ENCODE measurements at places on chromosomes 13 and 19.

DNA sequence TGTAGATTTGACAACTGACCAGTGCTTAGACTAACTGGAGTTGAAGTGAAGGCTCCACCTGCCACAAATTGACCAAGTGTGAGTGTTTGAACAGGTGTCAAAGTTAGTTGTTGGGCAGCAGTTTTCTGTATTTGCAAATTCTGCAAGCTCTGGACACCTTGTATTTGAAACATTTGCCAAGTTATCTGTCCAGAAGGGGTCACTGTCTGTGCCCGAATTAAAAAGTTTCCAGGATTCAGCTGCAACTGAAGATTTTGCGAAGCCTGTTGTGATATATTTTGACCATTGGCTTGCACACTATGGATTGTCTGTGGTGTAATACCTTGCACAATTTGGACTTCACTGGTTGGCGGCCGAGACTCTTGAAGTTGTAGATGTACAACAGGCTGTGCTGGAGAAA lies 1690.7 kb downstream of the SLITRK5 start:
- no peak for DNase-seq

DNA sequence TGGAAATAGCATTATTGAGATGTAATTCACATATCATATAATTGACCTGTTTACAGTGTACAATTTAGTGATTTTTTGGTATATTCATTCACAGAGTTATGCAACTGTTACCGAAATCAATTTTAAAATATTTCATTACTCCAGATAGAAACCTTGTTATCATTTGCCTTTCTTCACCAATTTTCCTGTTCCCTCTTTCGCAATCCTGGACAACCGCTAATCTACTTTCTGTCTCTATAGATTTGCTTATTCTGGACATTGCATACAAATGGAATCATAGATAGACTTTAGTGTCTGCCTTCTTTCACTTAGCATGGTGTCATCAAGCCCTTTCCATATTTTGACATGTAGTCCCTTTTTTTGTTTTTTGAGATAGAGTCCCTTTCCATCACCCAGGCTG lies 19.2 kb downstream of the MAB21L1 start:
- no peak for DNase-seq

DNA sequence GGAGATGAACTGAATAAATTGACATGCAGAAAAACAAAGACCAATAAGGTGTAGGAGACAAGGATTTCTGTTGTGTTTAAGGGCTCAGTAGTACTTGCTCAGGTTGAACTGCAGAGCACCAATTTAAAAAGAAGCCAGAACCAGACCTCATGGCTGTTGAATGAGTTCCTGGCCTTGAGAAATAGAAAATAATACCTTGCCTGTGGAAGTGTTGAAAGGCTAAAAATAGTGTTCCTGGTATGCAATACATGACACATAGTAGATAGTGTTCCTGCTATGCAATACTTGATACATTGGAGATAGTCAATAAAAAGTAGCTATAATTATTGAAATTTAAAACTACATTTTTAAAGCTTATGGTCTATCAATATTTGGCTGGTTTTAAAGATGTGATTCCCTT lies 595.8 kb downstream of the PCDH9 start:
- DNase-seq: no peak

DNA sequence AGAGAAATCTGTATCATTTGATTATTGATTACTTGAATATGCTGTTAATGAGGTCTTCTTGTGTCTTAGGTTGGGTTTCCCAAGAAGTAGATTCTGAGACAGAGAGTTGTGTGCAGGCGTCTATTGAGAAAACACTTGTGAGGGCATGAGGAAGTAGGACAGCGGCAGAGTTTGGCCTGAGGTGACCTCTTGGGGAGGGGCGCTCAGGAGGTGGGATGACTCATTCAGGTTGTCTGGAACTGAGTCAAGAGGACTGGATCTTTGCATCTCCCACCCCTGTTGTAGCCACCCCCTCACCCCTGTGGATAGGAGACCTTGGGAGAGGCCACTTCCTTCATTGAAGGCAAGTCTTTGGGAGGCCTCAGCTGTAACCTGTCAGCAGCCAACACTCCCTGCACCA lies 35.2 kb upstream of the WDFY2 start:
- no peak for DNase-seq

DNA sequence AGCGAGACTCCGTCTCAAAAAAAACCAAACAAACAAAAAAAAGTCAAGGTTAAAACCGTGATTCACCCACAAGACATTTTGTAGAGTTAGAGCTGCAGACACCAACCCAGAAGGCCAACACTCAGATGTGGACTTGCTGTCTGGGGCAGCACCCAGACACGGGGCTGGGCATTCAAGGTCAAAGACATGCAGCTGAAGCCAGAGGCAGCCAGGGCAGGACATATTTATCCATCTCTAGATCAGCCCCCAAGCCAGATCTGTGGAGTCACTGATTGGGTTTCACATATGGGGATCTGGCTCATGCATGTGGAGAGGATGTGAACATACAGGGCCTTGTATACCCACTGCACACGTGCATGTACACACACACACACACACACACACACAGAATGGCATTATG lies 3.6 kb downstream of the KLK15 start:
- no peak for DNase-seq

DNA sequence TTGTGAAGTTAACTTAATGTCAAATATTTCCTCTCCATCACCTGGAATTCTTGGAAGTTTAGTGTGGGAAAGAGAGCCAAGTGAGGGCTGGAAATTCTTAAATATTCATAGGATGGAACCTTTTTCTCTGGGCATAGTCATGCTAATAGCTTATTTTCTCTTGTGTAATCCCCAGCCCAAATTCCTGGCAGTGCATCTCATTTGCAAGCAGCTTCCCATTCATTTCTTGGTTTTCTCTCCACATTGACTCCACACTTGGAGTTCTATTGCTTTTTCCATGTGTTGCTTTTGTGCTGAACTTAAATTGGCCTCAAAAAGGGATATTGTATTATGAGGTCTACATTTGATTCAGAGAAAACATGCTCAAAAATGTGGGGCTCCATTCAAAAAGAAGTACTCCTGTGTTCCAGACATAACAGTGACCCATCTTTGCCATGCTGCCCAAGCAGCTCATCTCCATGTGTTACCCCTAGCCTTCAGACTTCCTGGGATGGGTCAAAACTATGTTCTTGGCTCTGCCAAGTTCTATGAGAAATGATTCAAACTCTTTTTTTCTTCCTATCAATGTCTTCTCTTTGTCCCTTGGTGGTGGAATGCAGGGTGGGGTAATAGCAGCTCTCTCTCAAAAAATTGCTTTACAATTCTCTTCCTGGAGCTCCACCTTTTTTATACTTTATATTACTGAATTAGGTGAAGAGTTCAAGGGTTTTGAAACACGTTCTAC lies 2471.5 kb downstream of the PCDH9 start:
- DNase-seq: no peak

GRCh38 chr13:76884186-76884906 lies 1.9 kb downstream of the KCTD12 start:
- DNase-seq: no peak

DNA sequence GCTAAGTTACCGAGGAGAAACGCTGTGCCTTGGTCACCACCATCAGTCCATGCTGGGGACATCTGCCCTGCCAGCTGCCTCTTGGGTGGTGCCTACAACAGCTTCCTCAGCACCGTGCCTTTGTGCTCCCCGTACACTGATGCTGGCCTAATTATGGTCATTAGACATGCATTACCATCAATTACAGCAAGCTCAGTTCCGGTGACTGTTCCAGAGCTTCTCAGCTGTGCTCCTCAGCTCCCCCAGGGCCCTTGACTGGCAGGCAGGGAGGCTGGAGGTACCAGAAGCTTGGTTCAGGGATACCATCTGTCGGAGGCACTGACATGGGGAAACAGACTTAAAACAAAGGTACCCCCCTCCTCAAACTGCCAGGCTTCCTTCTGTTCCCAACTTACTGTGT lies 40.2 kb downstream of the CILP2 start:
- DNase-seq: no peak

- no peak for DNase-seq
Observed at GRCh38 chr19:43950834-43951645, at the start of gene ZNF221. Gene ZNF221, plus strand, starts transcription at chr19:43951228. Its CDS starts 11,499 bp downstream, at chr19:43962727.

GRCh38 chr19:401866-402511 lies 7.0 kb downstream of the C2CD4C start:
- DNase-seq: no peak

GRCh38 chr19:4504297-4504701 lies 14.0 kb downstream of the PLIN4 start:
- DNase-seq: no peak

DNA sequence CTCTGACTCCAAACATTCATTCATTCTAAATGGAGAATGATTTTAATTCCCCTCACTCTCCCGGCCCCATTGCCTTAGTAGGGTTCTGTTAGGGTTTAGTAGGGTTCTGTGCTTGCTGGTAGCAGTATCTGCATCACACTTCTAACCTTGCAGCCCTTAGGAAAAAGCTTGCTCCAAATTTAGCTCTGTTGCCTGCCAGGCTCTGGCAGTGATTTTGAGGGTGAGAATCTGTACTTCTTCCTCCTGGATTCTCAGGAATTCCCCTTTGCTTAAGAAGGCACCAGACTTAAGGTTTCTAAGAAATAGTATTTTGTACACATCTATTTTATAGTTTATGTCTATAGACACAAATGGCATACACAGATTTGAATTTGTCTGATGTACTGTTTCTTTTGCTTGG lies 14.7 kb downstream of the B3GLCT start:
- DNase-seq: no peak

DNA sequence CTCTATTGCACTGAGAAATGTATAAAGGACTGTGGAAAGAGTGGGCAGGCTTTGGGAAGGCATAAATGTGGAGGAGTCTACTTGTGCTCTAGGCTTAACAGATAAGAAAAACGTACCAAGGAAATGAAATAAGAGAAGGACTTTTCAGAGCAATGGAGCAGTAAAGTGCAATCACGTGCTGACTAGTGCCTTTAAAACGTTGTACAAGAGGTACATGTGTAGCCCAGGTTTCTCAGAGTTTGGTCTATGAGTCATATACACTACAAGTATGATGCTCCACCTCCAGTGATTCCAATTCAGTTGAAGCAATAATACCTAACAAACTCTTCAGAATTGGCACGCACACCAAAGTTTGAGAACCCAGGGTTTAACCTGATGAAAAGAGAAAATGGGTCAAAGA lies 13.4 kb upstream of the FNDC3A start:
- DNase-seq: no peak

- no peak for DNase-seq
Observed at GRCh38 chr13:109963960-109964563, 177.7 kb upstream of the IRS2 start.

DNA sequence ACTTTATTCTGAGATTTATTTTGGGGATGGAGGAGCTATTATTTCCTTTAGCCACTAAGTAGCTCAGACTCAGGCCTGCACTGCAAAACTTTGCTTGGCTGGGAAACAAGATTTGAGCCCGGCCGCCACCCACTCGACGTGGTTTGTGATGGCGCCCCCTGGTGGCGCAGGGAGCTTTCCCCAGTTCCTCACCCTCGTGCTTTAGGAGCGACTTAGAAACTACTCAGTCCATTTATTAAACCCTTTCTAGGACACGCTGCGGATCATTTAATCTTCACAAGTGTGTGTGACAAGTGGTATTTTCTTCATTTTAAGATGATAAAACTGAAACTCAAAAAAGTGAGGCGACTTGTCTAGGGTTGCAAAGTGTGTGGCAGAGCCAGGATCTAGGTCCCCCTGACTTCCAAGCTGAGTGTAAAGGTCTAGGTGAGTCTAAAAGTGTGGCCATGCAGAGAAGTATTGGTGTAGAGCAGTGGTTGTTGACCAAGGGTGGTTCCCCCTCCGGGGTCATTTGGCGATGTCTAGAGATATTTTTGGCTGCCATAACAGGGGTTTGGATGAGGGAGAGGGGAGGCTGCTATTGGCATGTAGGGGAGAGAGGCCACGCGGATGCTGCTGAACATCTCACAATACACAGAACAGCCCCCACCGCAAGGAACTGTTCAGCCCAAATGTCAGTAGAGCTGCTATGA lies 2.2 kb downstream of the CXCL17 start:
- DNase-seq: peak; percentile 64

- no peak for DNase-seq
Observed at GRCh38 chr13:61029064-61029463, 386.6 kb downstream of the PCDH20 start.

DNA sequence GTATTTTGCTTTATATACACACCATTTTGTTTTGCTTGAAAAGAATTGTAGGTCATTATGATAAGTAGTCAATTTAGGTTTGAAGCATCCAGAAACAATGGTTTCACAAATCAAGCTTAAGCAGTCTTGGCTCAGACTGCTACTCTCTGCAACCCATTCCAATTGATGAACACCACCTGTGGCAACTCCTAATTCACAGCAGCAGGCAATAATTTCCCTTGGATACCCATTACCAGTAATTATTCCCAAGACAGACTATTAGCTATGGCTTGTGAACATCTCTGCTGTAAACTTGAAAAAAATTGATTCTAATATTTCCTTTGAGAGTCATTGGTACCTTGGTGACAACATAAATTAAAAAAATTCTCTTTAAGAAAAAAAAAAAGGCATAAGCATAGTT lies 299.3 kb upstream of the SLITRK6 start:
- no peak for DNase-seq

GRCh38 chr13:21076253-21076652 lies 14.9 kb upstream of the LATS2 start:
- no peak for DNase-seq

DNA sequence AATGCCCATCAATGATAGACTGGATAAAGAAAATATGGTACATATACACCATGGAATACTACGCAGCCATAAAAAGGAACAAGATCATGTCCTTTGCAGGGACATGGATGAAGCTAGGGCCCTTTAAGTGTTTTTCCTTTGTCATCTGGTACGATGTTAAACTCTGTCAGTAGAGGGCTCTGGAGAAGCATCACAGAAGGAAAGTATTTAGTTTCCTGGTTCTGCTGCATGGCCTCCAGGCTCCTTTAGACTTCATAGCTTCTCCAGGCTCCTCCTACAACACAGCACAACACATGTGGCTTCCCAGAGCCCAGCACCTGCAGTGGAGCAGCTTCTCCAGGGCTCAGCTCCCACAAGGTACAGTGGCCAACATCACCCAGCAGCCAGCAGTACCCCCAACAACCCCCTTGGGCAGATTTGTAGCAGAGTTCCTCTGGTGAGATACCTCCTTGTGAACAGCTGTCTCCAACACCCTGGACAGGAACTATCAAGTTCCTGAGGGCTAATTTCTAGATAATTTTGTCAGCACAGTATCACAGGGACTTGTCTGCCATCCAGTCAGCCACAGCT lies 63.4 kb downstream of the KCTD12 start:
- DNase-seq: no peak

- DNase-seq: no peak
Observed at GRCh38 chr19:41192574-41193429, at the start of gene CYP2S1. Gene CYP2S1, plus strand, starts transcription at chr19:41193219. Its CDS starts 46 bp downstream, at chr19:41193265.

DNA sequence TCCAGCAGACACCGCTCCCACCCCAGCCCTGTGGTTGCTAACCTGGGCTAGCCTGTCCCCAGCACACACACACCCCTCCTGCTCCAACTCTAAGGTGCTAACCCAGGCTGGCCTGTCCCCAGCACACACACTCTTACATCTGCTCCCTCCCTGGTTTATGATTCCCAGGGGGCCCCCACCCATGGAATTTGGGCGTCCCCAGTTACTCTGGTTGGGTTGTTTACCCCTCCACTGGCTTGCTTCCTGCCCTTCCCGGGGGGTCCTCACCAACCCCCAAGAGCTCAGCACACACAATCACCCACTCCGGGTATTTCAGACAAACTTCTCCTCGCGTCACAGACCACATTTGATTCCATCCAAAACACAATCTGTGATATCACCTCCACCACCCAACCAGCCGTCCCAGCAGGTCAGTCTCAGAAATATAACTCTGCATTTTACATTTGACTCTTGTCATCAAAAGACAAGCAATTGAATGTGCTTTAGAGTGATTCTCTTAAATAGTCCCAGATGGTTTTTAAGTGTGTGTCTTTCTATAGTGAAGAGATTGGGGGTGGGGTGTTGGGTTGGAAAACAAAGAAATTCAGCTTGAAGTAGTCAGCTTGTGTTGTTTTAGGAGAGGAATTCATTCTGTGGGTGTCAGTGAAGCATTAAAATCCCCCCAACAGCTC lies 20.1 kb downstream of the COL4A2 start:
- no peak for DNase-seq

Data from stimulated activated CD8-positive, alpha-beta memory T cell treated with anti-CD3 and anti-CD28 coated beads, Interleukin-2, amount 100 ng/mL, for 1 hour (primary cell).